ENCODE measurements at places on chromosomes 2 and 18. TPM values are rescaled to one million over a fixed set of nuclear protein-coding genes. Genes with fewer than 3 reads are reported as not detected.

Gene CFAP65
- not detected for total RNA-seq

Gene ADD2
- total RNA-seq, result 23.2 TPM

Gene IGFBP5
- total RNA-seq, result 2.0 TPM

Gene SETBP1
- 5.1 TPM for total RNA-seq

Gene TMEM185B
- total RNA-seq, result 28.5 TPM

Gene ERCC3
- 31.3 TPM for total RNA-seq

Gene ARHGAP25
- 15.0 TPM for total RNA-seq

Gene SLC30A3
- total RNA-seq, result 21.2 TPM

Gene CPO
- not detected for total RNA-seq

Gene UGP2
- total RNA-seq, result 129 TPM

Gene HES6
- 0.77 TPM for total RNA-seq

Gene DNAJC5G
- 0.60 TPM for total RNA-seq

Gene ACKR3
- total RNA-seq, result 6.4 TPM

Gene DNPEP
- total RNA-seq, result 67.3 TPM

Gene GKN2
- total RNA-seq, result not detected

Gene FIGN
- not detected for total RNA-seq

Gene PDE11A
- total RNA-seq, result 0.09 TPM

Gene LOXL3
- total RNA-seq, result 1.2 TPM

Gene NT5DC4
- total RNA-seq, result not detected

Gene CYP26B1
- total RNA-seq, result under 0.01 TPM

Gene PTPRM
- 70.7 TPM for total RNA-seq

Gene POTEF
- total RNA-seq, result 0.54 TPM

Gene ALPP
- not detected for total RNA-seq

Gene CIB4
- total RNA-seq, result not detected

Gene LYPD6B
- 0.11 TPM for total RNA-seq

Gene GTF2A1L
- total RNA-seq, result 0.09 TPM

Gene TSPYL6
- total RNA-seq, result not detected

Gene CDH20
- 0.11 TPM for total RNA-seq

Gene EVX2
- total RNA-seq, result not detected

Gene CAD
- total RNA-seq, result 22.9 TPM

Gene SCN3A
- total RNA-seq, result 0.69 TPM

Gene NFATC1
- 21.0 TPM for total RNA-seq

Measured in dermis lymphatic vessel endothelial cell (primary cell).